ENCODE measurements at places on chromosomes 1 and 21.

DNA sequence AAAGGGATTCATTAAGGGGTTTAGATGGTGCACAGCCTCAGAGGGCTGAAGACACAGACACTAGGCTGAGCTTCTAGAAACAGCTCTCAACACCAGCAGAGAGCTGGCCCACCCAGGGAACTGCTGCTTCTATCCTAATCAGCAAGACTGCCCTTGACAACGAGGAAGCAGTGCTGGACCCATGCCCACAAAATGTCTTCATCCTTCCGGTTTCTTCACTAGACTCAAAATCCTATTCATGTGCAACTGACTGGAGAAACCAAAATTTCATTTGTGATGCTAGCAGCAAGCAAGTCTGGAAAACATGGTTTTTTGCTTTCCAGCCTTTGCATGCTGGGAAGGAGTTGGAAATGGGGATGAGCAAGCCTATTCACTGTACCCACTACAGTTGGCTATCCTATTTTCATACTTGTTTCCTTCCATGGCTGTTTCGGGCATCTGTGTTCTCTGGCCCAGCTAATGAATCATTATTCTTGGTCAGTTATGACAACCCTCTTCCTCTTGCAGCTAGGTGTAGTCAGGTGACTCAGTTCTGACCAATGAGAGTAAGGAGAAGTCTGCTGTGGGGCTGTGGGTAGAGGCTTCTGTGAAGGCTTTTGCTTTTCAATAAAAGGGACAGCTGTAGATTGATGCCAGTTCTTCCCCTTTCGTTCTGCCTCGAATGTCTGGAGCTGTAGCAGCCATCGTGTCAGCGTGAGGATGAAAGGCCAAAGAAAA is 14.6 kb upstream of the TMEM61 start:
- peak; percentile 52 for DNase-seq

- no peak for DNase-seq
These were observed 16.5 kb downstream of the SLC27A3 start for GRCh38 chr1:153791648-153792253.

- DNase-seq, result no peak
These were observed 210.3 kb upstream of the USP24 start for GRCh38 chr1:55425310-55425930.

DNA sequence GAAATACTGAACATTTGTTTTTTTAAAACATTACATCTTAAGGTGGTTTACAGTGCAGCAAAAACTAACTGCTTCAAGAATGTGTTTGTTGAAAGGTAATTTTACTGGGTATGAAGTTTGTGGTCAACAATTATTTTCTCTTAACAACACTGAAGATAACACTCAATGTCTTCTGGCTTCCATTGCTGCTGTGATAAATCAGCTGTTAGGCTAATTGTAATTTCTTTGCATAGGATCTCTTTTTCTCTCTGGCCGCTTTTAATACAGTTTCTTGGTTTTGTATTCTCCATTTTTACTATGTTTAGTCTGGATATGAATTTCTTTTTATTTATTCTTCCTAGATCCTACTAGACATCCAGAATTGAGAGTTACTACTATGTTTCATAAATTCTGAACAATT is 44.9 kb downstream of the DOCK7 start:
- DNase-seq, result no peak

GRCh38 chr1:202167708-202168415 is 7.5 kb upstream of the PTPN7 start:
- DNase-seq, result peak; percentile 69

- no peak for DNase-seq
These were observed 57.6 kb downstream of the OLFML2B start for GRCh38 chr1:161966067-161966466.

DNA sequence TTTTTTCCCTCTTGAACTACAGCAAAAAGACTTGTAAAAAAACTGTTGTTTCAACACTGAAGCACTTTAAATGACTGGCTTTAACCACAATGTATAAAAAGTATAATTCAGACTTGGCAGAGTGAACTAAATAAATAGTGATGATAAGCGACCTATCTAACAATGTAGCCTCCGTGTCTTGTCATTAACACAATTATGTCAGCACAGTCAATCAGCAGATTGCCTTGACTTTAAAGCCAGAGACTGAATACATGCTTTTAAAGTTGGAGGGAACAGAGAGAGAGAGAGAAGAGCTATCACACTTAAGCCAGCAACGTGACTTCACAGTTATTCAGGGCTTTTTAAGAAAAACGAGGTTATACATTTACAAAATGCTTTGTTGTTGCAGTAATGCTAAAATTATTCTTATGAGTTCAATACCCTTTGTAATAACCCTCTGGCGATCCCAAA is 378.1 kb downstream of the LMO4 start:
- peak; percentile 67 for DNase-seq

- no peak for DNase-seq
These were observed 70.3 kb upstream of the KCNK1 start for GRCh38 chr1:233543338-233544255.

GRCh38 chr1:184260382-184260781 is 126.4 kb upstream of the C1orf21 start:
- no peak for DNase-seq

DNA sequence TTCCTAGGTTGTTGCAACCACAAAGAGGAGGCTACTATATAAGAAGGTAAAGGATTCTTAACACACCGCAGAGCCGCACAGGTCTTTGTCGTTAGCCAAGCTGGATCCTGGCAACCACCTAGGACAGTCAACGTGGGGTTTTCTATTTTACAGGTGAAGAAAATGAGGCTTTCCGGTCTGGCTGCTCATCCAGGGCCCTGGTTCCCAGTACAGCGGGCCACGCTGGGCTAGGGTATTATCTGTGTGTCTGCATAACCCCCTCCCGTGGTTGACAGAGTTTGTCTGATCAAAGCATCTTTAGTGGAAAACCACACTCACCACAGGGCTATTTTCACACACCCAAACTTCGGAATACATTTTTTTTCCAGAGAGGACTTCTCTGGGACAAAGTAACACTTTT is 39.0 kb upstream of the PDE9A start:
- DNase-seq, result no peak

DNA sequence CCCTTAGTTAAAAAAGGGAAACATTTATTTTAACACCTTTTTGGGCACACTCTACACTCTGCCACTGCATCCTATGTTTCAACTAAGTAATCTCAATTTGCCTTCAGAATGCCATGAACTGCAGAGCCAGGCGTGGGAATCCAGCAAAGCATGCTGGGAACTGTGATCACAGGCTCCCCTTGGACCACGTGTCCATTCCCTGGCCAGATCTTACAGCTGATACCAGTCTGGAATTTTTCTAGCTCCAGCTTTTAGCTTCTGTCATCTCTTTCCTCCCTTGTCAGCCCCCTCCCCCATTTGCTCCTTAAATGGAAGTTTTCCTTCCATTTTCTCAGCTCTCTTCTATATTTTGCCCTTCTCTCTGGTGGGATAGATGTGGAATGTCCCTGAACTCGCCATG is 29.4 kb downstream of the RCSD1 start:
- DNase-seq, result no peak

- no peak for DNase-seq
These were observed 184.6 kb upstream of the JUN start for GRCh38 chr1:58968360-58968952.

DNA sequence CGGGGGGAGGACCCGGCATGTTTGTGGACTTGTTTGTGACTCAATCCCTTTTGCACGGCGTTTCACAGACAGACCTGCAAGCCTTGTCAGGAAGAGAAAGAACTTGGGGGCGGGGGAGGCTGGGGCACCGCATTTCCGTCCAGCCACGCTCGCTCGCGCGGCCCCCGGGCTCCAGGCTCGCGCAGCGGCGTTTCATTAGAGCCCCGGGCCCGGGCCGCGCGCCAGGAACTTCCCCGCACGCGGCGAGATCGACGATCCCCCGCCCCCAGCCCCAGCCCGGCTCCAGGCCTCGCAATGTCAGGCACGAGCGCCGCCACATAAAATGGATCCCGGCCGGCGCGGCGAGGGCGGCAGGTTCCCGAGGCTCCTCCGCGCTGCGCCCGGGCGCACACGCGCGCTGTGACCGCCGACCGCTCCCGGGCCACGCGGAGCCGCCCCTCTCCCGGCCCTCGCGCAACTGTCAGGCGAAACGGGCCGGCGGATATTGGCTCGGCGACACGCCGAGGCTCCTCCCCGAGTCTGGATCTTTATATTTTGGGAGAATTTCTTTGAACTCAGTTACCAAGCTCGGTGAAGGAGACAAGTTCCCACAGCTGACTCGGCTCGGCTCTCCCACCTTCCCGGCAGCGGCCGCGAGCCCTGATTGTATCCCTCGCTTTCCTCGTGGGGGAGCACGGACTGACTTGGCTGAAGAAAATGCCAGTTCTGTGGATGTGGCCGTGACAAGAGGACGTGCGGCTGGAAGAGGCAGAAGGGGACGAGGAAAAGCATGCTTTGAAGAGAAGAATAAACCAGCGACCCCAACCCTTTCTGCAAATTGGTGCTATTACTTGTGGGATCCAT is at the start of gene KIF26B:
Gene KIF26B, plus strand, starts transcription at position 557 of the 843 bp plus-strand sequence. CDS start 440 bp downstream, outside the sequence.
- peak; percentile 84 for DNase-seq

GRCh38 chr1:46003315-46003714 is 129.1 kb downstream of the PIK3R3 start:
- no peak for DNase-seq

GRCh38 chr1:2506901-2507565 is 19.4 kb downstream of the PANK4 start:
- no peak for DNase-seq

DNA sequence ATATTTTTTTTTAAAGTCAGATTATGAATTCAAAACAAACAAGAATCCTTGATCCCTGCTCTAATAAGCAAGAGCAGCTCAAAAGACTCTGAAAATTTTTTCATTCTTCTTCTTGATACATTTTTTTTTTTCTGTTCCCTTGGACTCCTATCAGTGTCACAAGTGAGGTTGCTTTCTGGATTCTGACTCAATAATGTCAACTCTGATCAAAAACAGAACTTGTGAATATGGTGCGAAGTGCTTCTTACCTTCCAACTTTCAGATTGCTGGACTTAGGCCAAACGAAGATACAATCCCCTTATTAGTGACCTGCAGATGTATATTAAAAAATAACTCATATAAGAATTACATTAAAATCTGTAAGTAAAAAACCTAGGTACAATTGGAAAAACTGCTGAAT is 136.1 kb downstream of the GPATCH2 start:
- DNase-seq, result no peak

- no peak for DNase-seq
These were observed 200.7 kb downstream of the FGGY start for GRCh38 chr1:59497616-59498015.

GRCh38 chr1:90711696-90712095 is 5.4 kb downstream of the BARHL2 start:
- peak; percentile 4 for DNase-seq

- DNase-seq, result peak; percentile 97
These were observed 87.9 kb downstream of the RIPK4 start for GRCh38 chr21:41678924-41679318.

GRCh38 chr1:110783292-110783918 is 89.5 kb upstream of the CD53 start:
- DNase-seq, result peak; percentile 51

GRCh38 chr1:34125721-34126380 is 39.2 kb downstream of the CSMD2 start:
- DNase-seq, result no peak

DNA sequence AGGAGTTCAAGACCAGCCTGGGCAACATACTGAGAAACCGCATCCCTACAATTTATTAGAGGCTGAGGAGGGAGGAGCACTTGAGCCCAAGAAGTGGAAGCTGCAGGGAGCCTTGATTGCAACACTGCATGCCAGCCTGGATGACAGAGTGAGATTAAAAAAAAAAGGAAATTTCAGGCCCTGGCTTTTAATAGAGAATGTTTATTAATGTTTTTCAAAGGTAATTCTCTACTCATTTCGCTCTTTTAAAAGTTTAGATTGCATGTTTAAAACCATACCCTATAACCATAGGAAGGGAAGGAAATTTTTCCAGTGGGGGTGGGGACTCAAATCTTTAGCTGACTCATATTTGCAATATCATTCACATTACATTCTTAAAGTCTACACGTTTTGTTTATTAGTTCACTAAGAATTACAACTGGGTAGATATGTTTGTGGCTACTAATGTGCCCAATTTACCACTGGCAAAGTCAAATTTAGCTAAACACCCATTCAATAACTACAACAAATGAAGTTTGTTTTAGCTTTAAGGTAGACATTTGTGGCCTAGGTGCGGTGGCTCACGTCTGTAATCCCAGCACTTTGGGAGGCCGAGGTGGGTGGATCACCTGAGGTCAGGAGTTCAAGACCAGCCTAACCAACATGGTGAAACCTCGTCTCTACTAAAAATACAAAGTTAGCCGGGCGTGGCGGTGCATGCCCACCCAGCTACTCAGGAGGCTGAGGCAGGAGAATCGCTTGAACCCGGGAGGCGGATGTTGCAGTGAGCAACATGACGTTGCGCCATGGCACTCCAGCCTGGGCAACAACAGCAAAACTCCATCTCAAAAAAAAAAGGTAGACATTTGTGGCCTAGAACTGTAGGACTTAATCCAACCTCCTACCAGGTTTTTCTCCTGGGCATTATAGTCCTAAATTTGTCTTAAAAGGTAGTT is 5.0 kb downstream of the KDM5B start:
- peak; percentile 14 for DNase-seq

DNA sequence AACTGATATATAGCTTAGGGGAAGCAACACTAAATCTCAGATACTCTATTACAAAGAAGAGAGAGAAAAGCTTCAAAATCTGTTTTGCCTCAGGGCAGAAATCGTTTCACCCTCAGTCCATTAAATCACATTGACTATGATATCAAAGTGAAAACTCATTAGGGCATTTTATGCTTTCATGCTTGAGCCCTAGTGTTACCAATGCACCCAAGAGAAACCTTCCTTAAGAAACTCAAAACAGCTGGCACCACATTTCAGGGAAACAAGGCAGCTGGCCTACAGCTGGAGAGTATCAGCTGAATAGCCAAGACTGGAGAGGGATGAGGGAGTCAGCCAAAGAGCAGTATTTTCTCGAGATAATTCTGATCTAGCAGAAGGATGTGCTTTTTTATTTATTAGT is 14.9 kb downstream of the COLGALT2 start:
- DNase-seq, result peak; percentile 94

DNA sequence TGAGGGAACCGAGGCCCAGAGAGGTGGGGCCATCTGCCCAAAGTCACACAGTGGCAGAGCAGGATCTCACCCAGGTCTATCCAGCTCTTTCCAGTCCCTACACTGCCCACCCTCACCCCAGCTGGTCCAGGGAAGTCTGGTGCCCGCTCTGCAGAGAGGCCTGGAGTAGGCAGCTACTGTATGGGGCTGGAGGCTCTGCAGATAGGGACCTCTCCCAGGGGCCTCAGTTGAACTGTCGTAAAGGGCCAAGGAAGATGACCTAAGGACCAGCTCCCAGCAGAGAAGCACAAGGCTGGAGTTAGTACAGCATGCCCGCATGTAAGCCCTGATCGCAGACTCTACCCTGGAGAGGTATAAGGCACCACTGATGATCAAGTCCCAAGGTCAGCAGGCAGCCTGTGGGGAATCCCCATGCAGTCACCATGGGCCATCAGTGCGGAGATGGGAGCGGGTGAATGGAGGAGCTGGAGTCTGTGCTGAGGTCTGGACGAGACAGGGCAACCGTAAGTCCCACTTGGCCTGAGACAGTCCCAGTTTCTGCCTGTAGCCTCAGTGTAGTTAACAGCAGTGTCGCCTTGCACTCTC is 320.2 kb downstream of the MATN1 start:
- DNase-seq, result no peak
